ENCODE measurements at places on chromosomes 11 and 22.

DNA sequence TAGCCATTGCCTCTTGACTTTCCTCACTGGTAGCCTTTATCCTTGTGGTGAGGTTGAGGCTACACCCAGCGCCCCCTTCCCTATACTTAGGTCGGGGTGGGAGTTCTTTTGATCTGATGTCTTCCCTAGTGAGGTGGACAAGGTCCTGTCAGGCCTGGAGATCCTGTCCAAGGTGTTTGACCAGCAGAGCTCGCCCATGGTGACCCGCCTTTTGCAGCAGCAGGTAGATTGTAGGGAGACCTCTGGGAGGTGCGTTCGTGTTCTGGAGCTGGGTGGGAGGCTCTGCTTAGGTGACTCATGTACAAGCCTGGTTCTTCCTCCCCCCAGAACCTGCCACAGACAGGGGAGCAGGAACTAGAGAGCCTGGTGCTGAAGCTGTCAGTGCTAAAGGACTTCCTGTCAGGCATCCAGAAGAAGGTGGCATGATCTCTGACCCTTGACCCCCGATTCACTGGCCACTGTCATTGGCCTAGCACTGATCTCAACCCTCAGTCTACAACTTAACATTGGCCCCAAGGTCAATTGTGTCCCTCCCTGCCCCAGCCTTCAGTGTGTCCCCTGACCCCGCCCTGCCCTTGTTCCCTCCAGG lies 4.9 kb downstream of the INPPL1 start:
- no peak for DNase-seq

DNA sequence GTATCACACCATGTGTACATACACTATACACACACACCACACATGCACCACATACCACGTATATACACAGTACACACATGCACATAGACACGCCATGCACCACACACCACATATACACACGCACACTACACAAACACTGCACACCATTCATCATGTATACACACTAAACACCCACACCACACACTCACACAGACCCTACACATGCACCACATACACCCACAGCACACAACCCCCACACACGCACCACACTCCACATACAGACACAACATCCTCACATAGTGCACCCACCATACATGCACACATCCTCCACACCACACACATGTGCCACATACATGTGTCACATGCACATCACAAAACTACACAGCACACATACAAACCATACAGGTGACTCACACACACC lies 397.1 kb downstream of the TBC1D22A start:
- no peak for DNase-seq

- DNase-seq = peak; percentile 16
Observed at GRCh38 chr11:66639066-66639813, 737 bp downstream of the RBM4 start.

- DNase-seq = no peak
Observed at GRCh38 chr11:134853992-134854991, 442.2 kb upstream of the B3GAT1 start.

GRCh38 chr22:23533328-23533762 lies 46.7 kb downstream of the IGLL1 start:
- DNase-seq = peak; percentile 49

DNA sequence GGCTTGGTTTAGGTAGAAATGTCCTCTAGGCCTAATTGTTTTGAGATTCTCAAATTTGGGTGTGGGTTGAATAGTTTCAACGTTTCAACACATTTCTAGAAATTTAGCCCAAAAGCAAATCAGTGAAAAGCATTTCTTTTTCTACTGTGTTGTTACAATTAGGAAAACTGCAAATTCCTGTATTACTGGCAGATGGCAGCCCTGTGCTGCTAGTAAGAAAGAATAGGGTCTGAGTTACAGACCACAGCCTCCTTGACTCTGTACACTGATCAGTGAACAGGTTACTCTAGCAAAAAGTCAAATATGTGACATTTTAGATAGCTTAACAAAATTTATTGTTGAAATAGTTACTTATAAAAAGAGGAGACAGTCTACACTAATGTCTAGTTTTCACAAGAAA lies 703.0 kb downstream of the JRKL start:
- no peak for DNase-seq

GRCh38 chr11:32705309-32706033 lies 89.0 kb downstream of the CCDC73 start:
- DNase-seq = no peak

- no peak for DNase-seq
Observed at GRCh38 chr11:73866586-73866996, 10.1 kb downstream of the COA4 start.

DNA sequence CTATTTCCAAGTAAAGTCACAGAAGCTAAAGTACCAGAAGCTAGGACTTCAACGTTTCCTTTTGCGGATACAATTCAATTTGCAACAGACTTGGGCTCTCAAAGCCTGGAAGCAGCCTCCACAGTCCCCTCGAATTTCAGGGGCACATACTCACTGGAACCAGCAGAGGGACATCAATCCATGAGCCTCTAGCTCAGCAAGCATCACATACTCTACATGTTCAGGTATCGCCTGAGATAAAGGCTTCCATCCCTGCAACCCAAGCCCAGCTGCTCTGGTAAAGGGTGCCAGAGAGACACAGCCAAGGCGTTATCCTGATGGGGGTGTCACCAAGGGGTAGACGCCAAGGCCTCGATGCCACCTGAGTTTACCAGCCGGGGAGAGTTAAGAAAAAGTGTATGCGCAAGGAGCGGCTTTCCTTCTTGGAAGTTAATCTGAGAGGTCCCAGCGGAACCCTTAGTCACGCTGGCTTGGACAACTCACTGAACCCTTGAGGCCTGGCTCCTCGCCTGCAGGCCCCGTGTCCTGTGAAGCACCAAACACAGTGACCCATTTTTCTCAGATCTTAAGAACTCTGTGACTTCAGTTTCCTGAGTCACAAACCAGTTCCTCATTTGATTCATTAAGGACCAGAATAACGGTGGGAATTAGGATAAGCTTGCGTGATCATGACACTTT lies 13.0 kb downstream of the LTO1 start:
- DNase-seq = no peak

- no peak for DNase-seq
Observed at GRCh38 chr11:23632293-23632692, 772.0 kb upstream of the CCDC179 start.

- DNase-seq = no peak
Observed at GRCh38 chr22:36409056-36409455, 21.3 kb upstream of the MYH9 start.

GRCh38 chr11:70255477-70256116 lies 14.9 kb upstream of the PPFIA1 start:
- DNase-seq = peak; percentile 29

DNA sequence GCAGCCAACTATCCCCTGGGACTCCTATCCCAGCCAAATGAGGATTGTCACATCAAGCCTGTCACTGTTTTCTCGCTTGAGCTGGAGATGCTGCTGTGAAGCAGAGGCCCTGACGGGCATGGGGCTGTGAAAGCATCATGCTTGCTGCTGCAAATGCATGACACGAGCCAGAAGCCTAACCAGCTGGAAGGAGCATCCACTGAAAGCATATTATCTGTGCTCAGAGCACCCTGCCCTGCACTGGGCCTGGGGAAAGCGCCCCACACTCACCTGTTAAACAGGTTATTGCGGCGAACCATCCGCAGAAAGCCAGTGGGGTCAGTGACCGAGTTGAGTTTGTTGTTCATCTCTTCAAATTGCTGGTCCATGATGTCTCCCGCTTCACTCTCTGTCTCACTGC lies 110.9 kb upstream of the PITPNB start:
- DNase-seq = no peak

GRCh38 chr22:35660291-35661127 lies 12.3 kb downstream of the APOL6 start:
- no peak for DNase-seq

- peak; percentile 44 for DNase-seq
Observed at GRCh38 chr11:69311767-69312385, 17.9 kb downstream of the MYEOV start.

GRCh38 chr11:127274328-127274676 lies 273.7 kb upstream of the KIRREL3 start:
- DNase-seq = peak; percentile 28

GRCh38 chr11:26779074-26779865 lies 57.4 kb upstream of the SLC5A12 start:
- no peak for DNase-seq

DNA sequence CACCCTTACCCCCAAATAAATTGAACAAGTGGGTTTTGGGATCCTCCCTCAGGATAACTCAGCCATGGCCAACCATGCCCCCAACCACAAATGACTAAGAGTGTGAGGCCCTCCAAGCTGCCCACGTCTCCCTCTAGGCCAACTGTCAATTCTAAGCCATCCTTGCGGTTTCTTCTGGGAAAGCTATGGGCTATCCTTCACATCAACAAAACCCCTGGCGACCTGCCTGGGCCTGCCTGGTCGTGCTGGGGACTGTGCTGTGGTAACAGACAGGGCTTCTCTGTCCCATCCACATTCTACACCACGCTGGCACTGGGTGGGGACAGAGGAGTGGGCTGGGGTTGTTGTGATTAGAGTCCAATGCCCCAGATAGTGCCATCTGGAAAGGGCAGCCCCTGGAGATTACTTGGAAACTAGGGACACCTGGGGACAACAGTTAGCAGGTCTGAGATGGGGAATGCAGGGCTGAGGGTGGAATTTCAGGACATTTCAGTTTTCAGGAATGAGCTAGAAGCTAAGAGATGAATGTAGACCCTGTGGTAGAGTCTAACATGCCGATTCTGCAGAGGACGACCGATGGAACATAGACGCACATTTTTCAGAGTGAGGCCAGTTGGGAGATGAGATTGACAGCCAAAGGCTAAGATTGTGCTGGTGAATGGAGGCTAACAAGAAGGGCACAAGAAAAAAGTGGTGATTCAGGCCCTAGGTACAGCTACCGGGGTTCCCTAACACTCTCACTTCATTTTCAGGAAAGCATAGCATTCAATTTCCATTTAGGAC lies 131.9 kb downstream of the RASSF10 start:
- peak; percentile 57 for DNase-seq

DNA sequence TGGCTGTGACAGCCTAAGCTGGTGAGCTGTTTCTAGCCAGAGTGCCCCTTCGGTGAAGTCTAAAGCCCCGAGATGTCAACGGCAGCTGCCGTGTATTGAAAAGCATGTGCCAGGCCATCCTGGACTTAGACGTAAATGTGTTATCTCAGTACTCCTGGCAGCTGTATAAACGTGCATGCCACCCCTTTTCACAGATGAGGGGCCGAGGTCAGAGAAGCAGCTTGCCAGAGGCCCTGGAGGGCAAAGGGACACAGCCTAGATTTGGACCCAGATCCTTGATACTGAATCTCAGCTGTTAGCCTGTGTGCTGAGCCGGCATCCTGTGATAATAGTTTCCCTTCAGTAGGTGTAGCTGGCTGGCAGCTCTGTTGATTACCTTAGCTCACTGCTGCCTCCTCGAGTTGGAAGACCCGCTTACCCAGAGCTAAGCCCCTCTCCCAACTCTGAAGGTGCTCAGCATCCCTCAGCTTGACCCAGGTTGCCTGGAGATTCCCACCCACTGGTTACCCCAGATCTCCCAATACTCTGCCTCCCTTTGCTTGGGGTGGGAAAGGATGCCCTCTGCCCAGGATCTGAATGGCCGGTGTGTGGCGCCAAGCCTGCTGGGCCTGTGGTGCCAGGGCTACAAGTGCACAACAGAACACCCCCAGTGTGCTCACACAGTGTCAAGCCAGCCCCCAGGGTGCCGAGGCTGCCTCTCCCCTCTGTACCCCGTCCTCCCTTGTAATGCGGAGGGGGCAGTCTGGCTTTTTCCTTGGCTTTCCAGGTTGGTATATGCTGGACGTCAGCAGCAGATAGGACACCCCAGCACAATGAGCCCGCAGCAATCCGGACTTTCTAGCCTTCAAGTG lies 59.8 kb upstream of the WNT7B start:
- DNase-seq = peak; percentile 49

GRCh38 chr22:37604875-37605274 lies 3.8 kb upstream of the GGA1 start:
- no peak for DNase-seq

DNA sequence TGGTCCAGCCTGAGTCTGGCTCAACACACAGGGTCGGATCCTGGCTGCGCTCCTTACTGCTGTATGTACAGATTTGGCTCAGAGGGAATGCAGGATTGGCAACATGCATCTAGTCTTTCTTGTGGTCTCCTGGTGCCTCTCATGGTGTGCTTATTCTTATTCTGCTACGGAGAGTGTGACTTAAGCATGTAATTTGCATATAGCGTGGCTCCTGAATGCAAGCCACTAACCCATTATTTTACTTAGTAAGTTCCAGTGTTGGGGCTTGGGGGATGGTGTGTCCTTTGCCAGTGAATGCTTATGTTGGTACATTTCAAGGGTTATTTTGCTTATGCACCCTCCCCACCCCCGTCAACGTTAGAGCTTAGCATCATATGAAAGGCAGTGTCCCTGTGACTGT lies 51.2 kb downstream of the PTPRJ start:
- DNase-seq = no peak

GRCh38 chr11:65183201-65183891 lies 1.6 kb downstream of the CAPN1 start:
- no peak for DNase-seq

GRCh38 chr11:76455331-76455730 lies 10.5 kb downstream of the EMSY start:
- DNase-seq = no peak

DNA sequence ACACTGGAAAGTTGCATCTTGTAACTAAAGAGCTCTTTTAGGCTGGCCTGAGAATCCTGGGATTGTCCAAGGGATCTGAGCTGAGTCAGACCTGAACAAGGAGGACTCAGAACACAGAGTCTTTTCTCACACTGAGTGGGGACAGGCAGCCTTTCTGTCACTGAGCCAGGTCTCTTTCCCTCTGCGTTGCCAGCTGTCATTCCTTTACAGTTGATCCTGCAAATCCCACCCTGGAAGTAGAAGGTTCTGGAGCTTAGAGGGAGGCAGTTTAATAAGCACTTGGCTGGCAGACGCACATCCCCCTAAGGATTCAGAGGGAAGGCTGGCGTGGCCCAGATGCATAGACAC lies 76.3 kb upstream of the SUSD2 start:
- no peak for DNase-seq

- DNase-seq = no peak
Observed at GRCh38 chr11:9210922-9211320, 54.2 kb downstream of the DENND5A start.

DNA sequence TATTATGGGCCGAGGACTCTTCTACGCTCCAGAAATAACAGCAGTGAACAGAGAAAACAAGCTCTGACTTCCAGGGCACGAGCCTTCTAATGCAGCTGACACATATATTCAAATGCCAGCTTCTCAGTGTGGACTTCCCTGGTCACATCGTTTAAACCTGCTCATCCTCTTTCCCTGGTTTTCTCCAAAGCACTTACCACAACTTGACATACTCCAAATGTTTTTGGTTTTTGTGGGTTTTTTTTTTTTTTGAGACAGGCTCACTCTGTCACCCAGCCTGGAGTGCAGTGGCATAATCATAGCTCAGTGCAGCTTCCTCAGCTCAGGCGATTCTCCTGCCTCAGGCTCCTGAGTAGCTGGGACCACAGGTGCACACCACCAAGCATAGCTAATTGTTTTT lies 105.5 kb downstream of the MICAL3 start:
- DNase-seq = no peak

GRCh38 chr11:68436985-68437926 lies 23.3 kb upstream of the PPP6R3 start:
- DNase-seq = no peak

GRCh38 chr11:91158297-91158696 lies 935.4 kb upstream of the CHORDC1 start:
- no peak for DNase-seq

Data from NCI-H1105 treated with DMSO at 0.1 percent for 48 hours (cell line).